Stimulated activated CD4-positive, alpha-beta T cell treated with anti-CD3 and anti-CD28 coated beads, Interleukin-1b, Interleukin-23, amount 100 ng/mL, for 4 hours (primary cell): ENCODE measurements at places on chromosomes 5 and 9.
A peak's percentile ranks its signal among the peaks of the same experiment; 100 is the strongest.

DNA sequence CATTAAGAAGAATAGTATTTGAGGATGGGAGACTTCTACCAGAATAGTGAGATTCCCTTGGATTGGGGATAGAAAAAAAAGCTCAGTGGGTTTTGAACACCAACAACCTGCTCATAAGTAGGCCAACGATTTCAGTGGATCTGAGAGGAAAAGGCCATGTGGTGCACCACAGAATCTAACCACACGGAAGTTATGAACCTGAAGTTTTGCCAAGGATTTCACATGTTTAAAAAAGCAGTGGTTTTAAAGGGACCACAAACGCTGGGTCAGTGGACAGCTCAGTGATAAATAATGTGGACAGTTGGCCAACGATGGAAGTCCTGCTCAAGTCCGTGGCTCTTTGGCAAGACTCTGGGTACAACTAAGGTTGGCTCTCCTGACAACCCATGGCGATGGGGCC, 107.2 kb upstream of the TXNDC8 start:
- no peak for DNase-seq

DNA sequence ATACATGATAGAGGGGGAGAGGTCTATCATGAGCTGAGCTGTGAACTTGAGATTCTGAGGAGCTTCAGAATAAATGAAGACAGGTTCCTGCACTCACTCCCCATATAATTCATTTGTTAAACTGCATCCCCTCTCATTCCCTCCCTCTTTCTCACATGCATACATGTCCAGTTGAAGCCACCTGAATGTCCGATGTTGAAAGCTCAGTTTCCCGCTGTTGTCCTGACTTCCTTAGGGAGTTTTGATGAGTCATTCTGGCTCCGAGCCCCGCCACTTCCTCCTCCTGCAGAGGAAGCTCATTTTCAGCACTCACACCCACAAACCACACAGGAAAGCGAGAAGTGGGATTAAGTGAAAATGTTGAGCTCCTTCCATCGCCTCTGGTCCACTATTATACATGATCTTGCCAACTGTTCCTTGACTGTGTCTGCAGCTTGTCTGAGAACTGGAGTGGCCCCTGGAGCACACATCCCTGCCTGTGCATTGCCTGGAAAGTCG, 121.2 kb downstream of the CEMIP2 start:
- DNase-seq: no peak

GRCh38 chr9:32011049-32011448, 373.4 kb upstream of the ACO1 start:
- no peak for DNase-seq

DNA sequence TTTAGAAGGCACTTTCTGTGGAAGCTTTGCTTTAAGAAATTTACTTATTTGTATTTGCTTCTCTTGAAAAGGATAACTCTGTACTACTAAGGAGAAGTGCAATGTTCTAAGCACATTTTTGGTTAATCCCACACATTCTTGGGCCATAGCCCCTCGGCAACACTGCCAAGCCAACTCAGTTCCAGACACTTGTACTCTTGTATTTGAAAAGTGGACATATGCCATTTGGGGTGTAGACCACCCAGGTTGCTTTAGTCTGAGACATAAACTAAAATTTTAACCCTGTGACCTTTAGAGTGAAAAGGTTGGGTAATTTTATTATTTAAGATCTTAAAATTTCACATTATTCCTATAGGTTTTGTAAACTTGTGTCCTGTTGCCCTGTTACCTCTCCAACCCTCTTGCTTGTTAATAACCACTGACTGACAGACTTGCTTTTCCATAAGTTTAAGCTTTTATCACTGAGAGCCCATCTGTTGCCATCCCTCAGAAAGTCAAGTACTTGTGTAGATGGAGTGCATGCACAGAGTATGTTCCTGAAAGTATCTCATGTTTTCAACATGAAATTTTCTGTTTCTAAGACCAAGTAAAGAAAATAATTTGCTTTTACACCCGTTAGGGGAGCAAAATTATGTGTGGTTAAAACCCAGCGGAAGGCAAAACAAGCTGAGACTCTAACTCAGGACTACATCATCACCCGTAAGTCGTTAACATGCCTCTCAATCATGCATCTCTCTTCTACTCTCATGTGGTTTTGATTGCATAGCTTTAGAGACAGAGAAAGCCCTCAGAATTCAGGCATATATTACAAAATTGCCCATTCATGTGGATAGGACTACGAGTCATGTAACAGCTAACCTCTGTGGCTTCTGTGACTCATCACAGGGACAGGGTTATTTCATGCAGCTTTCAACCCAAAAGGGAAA, 117.3 kb downstream of the GDNF start:
- DNase-seq: no peak

GRCh38 chr5:53557386-53557785, 3.1 kb upstream of the NDUFS4 start:
- DNase-seq: no peak

GRCh38 chr9:34451545-34451944, 6.8 kb downstream of the FAM219A start:
- DNase-seq: no peak

- no peak for DNase-seq
These were observed 103.7 kb downstream of the ARHGAP26 start for GRCh38 chr5:142873831-142874230.

DNA sequence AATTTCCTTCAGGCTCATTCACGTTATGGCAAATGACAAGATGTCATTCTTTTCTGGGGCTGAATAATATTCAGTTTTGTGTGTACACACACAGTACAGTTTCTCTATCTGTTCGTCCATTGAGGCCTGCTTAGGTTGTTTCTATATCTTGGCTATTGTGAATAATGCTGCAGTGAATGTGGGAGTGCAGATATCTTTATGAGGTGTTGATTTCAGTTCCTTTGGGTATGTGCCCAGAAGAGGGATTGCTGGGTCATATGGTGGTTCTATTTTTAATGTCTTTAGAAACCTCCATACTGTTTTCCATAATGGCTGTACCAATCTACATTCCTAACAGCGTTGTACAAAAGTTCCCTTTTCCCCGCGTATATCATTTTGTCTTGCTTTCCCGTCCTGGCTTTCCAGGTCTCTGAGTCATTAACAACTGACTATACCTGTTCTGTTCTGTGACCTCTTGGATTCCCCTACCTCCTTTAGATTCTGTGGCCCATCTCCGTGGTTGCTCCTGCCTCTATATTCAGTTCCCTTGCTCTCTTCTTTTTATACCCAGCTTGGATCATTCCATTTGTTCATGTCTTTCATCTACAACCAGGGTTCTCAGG, 6.8 kb downstream of the SNX30 start:
- no peak for DNase-seq

GRCh38 chr5:88203981-88204750, 64.5 kb downstream of the TMEM161B start:
- no peak for DNase-seq

GRCh38 chr9:89662718-89663613, 58.2 kb downstream of the GADD45G start:
- DNase-seq: no peak

DNA sequence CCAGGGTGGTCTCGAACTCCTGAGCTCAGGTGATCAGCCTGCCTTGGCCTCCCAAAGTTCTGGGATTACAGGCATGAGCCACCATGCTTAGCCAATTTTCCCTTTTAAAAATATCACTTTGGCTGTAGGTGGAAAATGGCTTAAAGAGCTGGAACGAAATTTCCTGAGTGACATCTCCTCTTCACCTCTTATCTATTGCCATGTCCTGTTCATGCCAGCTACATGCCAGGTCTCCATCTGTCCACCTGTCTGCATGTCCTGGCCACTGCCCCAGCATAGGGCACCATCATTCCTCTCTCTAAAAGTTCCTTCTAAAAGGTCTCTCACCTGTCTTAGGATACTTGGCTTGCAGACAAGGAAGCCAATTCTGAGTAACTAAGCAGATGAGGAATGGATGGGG, 2.8 kb upstream of the GRK6 start:
- DNase-seq: no peak

DNA sequence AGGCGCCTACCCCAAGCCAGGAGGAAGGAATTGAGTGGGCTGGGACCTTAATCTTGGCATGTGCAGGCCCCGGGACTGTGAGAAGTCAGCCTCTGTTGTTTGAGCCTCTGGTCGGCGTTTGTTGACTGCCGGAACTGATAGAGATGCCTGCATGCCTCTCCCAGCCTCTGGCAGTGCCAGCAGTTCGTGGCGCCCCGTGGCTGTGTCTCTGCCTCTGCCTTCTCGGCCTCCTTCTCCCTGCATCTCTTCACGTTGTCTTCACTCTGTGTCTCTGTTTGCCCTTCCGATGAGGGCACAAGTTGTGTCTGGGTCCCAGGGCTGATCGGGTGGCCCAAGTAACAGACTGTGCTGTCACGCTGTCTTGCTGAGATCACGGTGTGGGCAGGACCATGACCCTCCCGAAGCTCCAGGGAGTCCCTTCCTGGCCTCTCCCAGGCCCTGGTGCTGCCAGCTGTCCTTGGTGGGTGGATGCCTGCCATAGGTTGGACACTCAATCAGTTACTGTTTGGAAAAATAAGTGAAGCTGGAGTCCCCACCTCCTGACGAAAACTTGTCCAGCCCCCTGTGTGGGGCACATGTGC, 133.5 kb upstream of the LPCAT1 start:
- no peak for DNase-seq

- DNase-seq: no peak
These were observed 780.3 kb downstream of the DTWD2 start for GRCh38 chr5:118208031-118208453.

DNA sequence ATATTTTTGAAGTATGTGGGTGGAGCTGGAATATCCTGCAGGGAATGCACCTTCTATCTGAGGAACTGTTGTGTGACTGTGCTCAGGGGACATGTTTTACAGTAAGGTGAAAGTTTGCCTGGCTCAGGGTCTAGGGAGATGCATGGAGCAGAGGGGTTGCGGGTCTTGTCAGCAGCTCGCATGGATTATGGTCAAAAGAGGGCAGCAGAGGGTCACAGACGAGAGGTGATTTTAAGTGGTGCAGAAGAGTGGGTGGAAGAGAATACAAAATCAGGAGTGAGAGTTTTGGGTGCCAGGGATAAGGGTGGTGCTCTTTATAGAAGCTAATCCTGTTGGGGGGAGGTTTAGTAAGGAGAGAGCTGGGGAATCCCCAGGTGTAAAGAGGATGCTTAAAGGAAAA, 53.5 kb upstream of the GRIN3A start:
- no peak for DNase-seq

DNA sequence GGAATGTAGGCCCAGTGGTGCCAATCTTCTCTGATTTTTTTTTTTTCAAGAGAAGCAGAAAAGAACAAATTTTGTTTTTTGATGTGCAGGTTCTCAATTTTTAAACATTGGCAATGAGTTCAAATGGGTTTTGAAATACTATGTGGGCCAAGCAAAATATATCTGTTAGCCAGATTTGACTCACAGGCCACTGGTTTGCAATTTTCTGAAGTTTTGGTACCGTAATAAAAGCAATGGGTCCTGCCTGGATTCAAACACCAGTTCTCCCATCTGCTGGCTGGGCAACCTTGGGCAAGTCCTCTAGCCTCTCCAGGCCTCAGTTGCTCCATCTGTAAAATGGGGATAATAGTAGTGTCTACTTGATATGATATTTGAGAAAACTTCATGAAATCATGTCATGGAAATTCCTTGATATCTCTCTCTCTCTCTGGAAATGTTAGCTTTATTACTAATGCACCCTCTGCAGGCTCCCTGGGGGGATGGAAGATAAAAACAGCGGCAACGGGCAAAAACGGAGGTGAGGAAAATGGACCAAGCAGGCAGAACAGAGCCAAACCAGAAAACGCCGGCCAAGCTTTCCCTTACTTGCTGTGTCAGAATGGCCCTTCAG, 63.4 kb downstream of the SMIM23 start:
- DNase-seq: no peak

- no peak for DNase-seq
These were observed 34.1 kb upstream of the NFIB start for GRCh38 chr9:14348123-14348372.

DNA sequence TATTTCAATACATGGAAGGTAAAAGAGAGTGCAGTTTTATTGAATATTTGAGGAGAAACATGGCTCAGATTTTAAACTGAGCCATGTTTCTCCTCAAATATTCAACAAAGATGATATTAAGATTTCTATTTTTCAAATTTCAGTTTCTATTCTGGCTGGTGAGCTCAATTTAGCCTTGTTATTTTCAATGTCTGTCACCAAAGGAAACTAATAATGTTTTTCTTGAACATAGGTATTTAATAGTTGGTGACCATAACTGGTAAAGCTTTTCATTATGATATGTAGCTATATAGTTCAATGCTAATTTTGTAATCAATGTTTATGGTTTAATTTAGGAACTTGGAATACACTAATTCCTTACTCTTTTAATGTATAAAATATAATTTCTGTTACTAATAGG, 177.4 kb downstream of the FER start:
- DNase-seq: no peak

GRCh38 chr9:129637102-129637501, 4.8 kb downstream of the ASB6 start:
- DNase-seq: no peak

GRCh38 chr9:136847088-136847825, 2.0 kb upstream of the PHPT1 start:
- DNase-seq: no peak

- DNase-seq: no peak
These were observed 508 bp upstream of the SNCAIP start for GRCh38 chr5:122311497-122311960.

DNA sequence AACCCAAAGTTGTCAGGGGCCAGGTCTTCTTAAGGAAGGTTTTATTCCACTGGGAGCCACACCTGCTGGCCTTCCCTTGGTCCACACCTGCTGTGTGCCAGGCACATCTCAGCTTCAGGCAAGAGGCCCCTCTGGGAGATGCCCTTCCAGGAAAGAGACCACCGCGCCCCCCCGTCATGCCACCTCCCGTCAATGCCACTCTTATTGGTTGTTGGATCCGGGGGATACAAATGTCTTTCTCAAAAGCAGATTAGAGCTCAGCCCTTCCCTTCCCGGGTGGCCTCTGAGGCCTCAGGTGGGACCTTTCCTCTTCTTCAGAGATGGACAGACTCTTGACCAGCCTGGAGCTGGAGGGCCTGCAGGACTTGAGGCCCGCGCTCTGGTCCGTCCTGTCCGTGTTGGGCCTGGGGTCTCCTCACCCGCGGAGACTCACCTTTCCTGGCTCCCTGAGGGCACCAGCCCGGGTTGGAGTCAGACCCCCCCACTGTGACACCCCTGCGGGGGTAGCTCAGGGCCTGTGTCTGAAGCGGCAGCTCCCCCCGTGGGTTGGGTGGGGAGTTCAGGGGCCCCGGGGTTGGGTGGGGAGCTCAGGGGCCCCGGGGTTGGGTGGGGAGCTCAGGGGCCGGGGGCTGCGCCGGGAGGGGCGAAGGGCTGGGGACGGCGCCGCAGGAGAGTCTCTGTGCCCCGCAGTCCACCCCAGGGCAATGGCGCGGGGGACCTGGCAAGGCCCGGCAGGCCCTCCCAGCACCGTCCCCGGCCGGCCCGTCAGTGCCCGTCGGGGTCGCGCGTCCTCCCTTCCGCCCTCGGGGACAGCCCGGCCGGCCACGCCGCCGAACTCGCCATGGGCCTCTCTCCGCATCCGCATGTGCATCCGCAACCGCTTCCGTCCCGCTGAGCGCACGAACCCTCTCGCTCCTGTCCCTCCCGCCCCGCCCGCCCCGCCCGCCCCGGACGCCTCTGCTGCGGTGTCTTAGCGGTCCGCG, 3.7 kb upstream of the SLC9A3 start:
- DNase-seq: no peak

- DNase-seq: peak; percentile 73
These were observed 19.3 kb downstream of the ORM2 start for GRCh38 chr9:114348906-114349482.
